Cortex of kidney (tissue), 1 donor: ENCODE measurements at places on chromosomes 12 and 14.

- DNase-seq: no peak
These were observed 96.7 kb downstream of the CEP128 start for GRCh38 chr14:80844872-80845271.

GRCh38 chr14:77094672-77095284, 3.3 kb upstream of the CIPC start:
- no peak for DNase-seq

DNA sequence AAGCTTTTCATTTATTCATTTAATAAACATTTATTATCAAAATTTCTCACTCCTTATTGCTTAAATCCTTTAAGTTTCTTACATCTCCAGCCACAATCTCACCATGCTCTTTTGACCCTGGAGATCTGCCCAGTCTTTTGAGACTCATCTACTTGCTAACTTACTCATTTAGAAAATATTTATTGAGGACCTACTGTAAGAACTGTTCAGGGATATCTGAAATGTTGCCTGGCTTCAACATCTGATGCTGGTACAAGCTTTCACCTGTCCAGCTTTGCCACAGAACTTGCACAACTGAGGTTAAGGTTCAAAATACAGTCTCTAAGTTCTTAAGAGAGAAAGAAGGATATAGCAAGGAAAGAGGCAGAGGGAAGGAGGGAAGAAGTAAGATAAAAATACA, 17.5 kb upstream of the GXYLT1 start:
- no peak for DNase-seq

DNA sequence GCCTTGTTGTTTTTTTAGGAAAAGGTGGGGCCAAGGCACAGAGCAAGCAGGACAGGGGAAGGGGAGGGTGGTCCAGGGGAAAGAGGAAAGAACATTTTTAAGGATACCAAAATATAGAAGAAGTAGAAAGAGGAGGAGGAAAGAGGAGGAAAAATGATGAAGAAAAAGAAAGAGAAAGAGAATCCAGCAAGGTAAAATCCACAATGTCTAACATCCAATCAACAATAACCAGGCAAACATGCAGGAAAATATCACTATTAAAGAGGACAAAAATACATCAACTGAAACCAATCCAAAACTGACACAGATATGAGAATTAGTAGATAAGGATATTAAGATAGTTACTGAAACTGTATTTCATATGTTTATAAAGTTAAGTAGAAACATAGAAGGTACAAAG, 7.0 kb upstream of the TMEM120B start:
- DNase-seq: no peak

- DNase-seq: no peak
These were observed 82.8 kb downstream of the SLC25A47 start for GRCh38 chr14:100405760-100406455.

DNA sequence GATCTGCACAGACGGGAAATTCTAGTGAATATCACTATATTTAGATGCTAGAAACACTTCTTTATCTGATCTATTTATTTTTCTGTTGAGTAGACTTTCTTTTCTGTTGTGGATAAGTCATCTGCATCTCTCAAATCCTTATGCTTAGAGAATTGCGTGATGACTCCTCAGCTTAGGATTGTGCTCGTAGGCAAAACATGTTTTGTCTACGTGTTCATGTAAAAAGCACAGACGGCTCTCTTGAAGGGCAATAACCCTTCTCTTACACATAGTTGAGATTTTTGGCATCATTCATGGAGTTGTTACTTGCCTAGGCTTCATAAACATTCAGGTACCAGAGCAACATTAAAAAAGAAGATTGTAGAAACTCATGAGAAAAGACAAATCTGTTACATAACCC, 18.6 kb downstream of the PPFIBP1 start:
- no peak for DNase-seq

- DNase-seq: no peak
These were observed 51.8 kb downstream of the FOXN3 start for GRCh38 chr14:89365061-89365801.

DNA sequence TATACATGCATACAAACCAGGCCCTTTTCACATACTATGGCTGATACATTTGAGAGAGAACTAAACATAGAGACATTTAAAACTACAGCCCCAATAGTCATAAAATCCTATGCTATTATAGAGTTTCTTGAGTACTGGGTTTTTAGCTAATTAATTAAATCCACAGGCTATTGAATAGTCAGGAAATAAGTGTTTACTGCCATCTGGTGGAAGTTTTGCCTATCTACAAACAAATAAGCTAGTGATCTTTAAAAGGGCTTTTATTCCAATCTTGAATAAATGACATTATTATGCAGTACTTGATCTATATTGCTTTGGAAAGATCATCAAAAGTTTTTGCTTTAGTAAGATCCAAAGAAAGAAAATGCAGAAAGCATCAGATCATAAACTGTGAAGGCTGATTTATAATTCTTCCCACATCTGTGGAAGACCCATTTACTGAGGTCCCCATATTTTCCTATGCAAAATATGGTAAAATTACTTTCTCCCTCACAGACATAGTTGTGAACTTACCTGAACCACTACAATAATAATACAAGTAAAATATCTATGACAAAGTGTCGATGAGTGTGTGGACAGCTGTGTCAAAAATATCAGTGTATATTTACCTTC, 131.3 kb downstream of the ITPR2 start:
- DNase-seq: no peak

GRCh38 chr12:11882301-11883019, 188.3 kb upstream of the BCL2L14 start:
- DNase-seq: no peak

- DNase-seq: no peak
These were observed 141.6 kb downstream of the KICS2 start for GRCh38 chr12:64080319-64081007.

- DNase-seq: no peak
These were observed 592.5 kb downstream of the RPL10L start for GRCh38 chr14:46058964-46059563.

GRCh38 chr14:97942921-97943320, 1145.7 kb downstream of the VRK1 start:
- no peak for DNase-seq

DNA sequence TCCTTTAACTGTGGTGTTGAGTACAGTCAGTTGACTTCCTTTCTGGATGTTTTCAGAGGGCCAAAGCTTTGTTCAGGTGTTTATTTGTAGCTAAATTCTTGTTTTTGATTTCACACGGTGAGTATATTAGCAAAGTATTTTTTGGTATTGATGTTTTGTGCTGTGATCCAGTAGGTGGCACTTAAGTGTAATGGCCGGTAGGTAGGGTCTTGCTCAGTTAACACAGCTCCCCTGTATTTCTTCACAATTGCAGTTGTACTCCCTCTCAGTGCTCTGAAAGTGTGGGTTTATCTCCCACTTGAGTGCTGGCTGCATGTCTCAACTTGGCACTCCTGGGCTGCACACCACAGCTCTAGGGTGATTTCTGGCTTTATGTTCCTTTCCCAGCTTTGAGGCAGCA, 339.5 kb downstream of the AEBP2 start:
- no peak for DNase-seq

- no peak for DNase-seq
These were observed 54.2 kb downstream of the PTPN21 start for GRCh38 chr14:88500611-88501010.

DNA sequence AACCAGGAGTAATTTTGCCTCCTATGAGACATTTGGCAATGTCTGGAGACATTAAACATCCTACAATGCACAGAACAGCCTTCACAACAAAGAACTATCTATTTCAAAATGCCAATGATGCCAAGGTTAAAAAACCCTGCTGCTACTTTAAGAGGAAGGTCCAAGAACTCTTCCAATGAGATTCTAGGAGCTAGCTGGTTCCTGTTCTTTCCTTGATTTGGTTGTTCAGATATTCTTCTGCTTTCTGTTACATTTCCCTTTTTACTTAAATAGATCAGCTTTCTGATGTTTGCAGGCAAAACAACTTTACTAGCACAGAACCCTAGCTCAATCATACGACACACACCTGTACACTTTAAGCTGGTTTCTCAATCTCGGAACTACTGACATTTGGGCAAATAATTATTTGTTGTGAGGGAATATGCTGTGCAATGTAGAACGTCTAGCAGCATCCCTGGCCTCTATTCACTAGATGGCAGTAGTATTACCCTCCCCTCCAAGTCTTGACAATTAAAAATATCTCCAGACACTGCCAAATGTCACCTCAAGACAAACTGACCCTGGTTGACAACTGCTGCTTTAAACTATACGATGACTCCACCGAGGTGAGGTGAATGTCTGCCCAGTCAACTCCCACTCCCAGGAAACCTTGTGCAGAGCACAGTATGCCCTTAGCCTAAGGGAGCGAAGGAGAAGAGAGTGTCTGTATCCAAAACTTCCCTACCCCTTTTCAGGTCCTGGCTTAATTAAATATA, 4.4 kb downstream of the BLTP3B start:
- no peak for DNase-seq

DNA sequence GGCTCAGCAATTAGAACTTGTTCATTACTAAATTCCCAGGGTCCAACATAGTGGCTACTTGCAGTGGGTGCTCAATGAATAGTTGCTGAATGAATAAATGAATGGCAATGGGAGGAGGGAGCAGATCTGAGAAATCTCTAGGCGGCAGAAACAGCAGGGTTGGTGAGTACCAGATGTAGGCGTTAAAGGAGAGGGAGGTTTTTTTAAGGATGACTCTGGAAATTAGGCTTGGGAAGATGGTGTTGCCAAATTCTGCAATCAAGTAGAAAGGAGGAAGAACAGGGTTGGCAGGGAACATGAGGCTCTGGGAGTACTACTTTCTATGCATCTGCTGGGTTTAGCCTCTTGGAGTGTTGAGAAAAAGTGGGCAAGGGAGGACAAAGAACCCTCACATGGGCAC, 207.1 kb downstream of the APAF1 start:
- DNase-seq: no peak

DNA sequence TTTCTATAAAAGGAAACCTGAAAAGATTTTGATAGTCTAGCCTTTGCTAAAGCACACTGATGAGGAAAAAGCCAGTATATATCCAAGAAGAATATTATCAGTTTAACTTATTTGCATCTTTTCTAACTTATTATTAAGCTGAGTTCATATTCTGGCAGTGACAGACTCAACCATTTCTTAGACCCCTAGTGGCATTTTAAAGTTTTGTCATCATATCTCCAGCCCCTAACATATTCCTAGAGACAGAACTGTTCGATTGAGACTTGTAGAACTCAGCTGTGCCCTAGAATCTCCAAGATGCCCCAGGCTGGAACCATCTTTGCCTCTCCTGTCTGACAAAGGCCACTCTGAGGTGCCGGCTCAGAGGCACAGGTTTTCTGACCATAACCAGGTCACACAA, 365.6 kb downstream of the NELL2 start:
- no peak for DNase-seq

GRCh38 chr14:78307671-78308070, 137.5 kb downstream of the NRXN3 start:
- no peak for DNase-seq

DNA sequence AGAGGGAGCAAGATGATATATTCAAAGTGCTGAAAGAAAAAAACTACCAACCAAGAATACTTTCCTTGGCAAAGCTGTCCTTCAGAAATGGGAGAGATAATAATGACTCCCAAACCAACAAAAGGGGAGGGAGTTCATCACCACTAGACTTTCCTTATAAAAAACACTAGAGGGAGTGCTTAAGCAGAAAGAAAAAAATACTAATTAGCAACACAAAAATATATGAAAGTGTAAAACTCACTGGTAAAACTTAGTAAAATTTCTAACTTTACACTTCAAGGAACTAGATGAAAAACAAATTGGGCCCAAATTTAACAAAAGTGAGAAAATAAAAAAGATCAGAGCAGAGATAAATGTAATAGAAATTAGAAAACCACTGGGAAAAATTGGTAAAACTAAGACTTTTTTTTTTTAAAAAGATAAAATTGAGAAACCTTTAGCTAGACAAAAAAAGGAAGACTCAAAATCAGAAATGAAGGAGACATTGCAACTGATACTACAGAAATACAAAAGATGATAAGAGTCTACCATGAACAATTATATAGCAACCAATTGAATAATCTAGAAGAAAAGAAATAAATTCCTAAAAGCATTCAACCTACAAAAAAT, 60.4 kb upstream of the FAR2 start:
- no peak for DNase-seq

DNA sequence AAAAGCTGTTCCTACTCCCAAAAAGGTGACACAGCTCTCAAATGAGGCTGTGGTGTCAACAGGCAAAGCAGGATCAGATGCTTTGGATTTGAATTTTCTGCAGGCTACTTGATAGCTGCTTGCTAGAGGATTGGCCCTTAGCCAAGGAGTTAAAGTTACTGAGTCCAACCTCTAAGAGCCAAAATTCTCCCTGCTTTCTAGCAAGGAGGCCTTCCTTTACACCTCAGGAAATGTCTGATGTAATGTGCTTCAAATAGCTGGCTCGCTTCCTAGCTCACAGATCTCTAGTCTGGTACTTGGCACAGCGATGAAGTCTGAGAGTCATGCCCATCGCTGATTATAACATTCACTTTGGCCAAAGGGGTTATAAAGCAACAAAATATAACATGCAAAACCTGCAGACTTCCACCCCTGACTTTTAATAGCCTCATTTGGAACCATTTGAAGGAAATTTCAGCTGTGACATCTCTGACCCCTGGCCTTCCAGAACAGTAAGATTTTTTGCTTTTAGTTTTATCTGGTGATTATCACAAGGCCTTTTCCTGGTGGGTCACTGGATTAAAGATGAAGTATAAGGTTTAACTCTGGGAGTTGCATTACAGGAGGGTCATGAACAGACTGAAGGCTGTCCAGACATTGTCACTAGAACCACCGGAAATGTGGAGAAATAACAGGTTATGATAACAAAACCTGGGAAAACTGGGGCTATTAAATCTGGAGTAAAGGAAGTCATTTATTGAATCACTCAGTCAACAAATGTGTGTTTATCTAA, 189.7 kb downstream of the EPS8 start:
- DNase-seq: no peak

DNA sequence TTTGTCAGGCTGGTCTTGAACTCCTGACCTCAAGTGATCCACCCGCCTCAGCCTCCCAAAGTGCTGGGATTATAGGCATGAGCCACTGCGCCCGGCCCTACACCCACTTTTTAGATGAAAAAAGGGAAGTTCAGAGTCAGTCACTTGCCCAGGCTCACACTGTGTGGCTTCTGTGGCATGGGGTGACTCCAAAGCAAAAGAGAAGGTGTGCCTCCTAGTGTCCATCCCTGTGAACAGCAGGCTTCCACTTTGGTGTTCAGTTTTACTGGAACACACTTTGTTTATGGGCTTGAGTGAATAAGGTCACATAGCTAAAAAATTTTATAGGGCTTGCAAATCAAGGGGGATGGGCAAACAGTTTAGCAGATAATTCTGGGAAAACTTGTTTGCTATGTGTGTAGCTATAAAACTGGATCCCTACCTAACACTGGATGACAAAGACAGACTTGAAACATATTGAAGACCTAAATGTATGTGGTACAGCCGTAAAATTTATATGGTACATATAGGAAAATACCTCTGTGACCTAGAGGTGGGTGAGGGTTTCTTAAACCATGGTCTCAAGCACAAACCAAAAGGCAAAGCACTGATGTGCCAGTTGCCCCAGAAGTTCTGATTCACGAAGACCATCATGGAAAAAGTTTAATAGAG, 54.9 kb downstream of the EID3 start:
- no peak for DNase-seq

DNA sequence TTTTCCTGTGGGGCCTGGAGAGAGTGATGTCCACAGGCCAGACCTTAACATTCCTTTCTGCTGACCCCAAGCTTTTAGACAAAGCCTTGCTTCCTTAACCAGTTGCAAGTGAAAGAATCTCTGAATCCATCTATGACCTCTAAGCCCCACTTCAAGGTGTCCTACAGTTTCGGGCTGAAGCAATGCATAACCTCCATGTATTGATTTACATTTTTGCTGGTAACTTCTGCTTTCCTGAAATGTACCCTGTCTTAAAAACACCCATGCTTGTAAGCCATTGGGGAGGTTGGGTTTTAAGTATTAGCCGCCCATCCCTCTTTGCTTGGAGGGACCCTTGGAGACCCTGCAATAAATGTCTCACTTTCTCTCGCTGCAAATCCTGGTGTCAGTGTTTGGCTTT, 190.6 kb downstream of the VRK1 start:
- no peak for DNase-seq
